Gastrocnemius medialis (tissue), 4 donors: ENCODE measurements at places on chromosomes 5 and 9. TPM values are rescaled to one million over a fixed set of nuclear protein-coding genes. Genes with fewer than 3 reads are reported as not detected.

- H3K4me3 ChIP-seq = no peak overlapping the region
- no peaks in the 10 kb centered on the region for H3K36me3 ChIP-seq
- no peaks in the 10 kb centered on the region for H3K4me1 ChIP-seq
- no peaks in the 10 kb centered on the region for H3K27me3 ChIP-seq
- peak overlapping the region; percentile 58 for H3K27ac ChIP-seq
Measured at GRCh38 chr5:79875230-79875629, 115.8 kb downstream of the MTX3 start.

- no peaks in the 10 kb centered on the region for H3K27me3 ChIP-seq
- no peak overlapping the region for H3K4me3 ChIP-seq
- no peaks in the 10 kb centered on the region for H3K36me3 ChIP-seq
- no peak for DNase-seq
- no peak overlapping the region for H3K27ac ChIP-seq
- no peaks in the 10 kb centered on the region for H3K4me1 ChIP-seq
Measured at GRCh38 chr5:74595143-74595925, 45.2 kb downstream of the ENC1 start.

GRCh38 chr5:143495110-143495509, 91.6 kb upstream of the NR3C1 start:
- no peaks in the 10 kb centered on the region for H3K36me3 ChIP-seq
- DNase-seq = no peak
- no peaks in the 10 kb centered on the region for H3K27me3 ChIP-seq

GRCh38 chr9:111000202-111000601, 38.1 kb downstream of the LPAR1 start:
- H3K36me3 ChIP-seq = no peaks in the 10 kb centered on the region
- DNase-seq = no peak
- H3K27me3 ChIP-seq = no peaks in the 10 kb centered on the region
- H3K4me1 ChIP-seq = no peaks in the 10 kb centered on the region

Gene AFAP1L1
- total RNA-seq = 30.4 TPM

Gene PFN3
- total RNA-seq = not detected

Gene FAM163B
- total RNA-seq = not detected

Gene TERT
- total RNA-seq = not detected
